Activated CD4-positive, alpha-beta T cell treated with anti-CD3 and anti-CD28 coated beads for 24 hours (primary cell): ENCODE measurements at places on chromosomes 6 and 20.

GRCh38 chr6:27889275-27889627 lies 22.9 kb downstream of the OR2B2 start:
- no peak for DNase-seq

GRCh38 chr20:39105551-39105950 lies 143.4 kb downstream of the DHX35 start:
- no peak for DNase-seq

DNA sequence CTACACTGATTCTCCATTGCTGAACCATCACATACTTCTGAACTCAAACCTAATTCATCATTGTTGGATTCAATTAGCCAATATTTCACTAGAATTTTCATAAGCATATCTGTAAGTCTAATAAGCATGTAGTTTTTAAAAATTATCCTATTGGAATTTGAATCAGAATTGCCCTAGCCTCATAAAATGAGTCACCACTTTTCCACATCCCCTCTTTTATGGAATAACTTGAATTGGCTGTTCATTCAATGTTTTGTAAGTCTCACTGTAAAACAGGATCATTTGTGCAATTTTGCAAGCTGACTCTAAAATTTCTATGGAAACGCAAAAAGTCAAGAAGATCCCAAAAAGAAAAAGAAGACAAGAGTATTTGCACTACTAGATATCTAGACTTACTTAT lies 141.0 kb downstream of the HACE1 start:
- DNase-seq = no peak

- no peak for DNase-seq
Measured at GRCh38 chr20:58070664-58071196, 157.7 kb downstream of the ANKRD60 start.

GRCh38 chr6:112018619-112019416 lies 35.1 kb upstream of the CCN6 start:
- no peak for DNase-seq

GRCh38 chr6:22958677-22959076 lies 389.3 kb downstream of the HDGFL1 start:
- no peak for DNase-seq

DNA sequence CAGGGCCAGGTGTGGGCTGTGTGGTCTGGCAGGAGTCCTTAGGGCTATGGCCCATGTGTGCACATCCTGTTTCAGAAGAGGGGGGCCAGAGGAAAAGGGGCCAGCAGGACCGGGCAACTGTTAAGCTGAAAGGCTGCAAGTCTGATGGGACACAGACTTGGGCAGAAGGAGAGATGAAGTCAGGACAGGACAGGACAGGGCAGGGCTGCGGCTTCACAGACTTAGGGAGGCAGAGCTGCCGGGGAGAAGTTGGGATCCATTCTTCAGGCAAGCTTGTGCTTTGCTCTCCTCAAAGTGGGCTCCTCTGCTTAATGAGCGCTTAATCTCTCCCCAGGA lies 28.7 kb downstream of the MOCS1 start:
- no peak for DNase-seq

- DNase-seq = no peak
Measured at GRCh38 chr6:12081771-12082170, 69.7 kb downstream of the HIVEP1 start.
